ENCODE measurements at places on chromosomes 13 and 19. TPM values are rescaled to one million over a fixed set of nuclear protein-coding genes. Genes with fewer than 3 reads are reported as not detected.

Gene ENOX1
- polyA plus RNA-seq: not detected

Gene TNPO2
- polyA plus RNA-seq: 3.5 TPM

DNA sequence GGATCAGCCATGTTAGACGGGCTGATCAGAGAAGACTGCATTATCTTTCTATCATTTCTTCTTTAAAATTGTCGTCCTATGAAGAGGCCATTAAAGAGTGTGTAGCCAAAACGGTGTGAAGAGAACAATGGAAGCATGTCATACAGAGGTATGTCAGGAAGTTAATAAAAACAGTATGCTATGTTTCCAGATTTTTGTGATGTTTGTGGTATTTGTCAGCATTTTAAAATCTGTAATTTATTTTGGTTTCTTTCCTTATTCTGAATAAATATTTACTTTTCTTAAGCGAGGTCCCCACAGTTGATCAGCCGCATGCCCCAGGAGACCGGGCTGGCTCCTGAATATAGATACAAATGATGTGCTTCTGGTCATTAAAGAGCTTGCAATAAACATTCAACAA is 142.9 kb upstream of the SERP2 start:
- DNase-seq: no peak
- H3K4me1 ChIP-seq: no peaks in the 10 kb centered on the region
- H3K27ac ChIP-seq: no peak overlapping the region
- no peak overlapping the region for H3K4me3 ChIP-seq

GRCh38 chr13:20193907-20194631 is 1.3 kb upstream of the GJB2 start:
- DNase-seq: no peak
- H3K36me3 ChIP-seq: no peaks in the 10 kb centered on the region
- H3K4me1 ChIP-seq: peaks cover 20% of the 10 kb centered on the region
- H3K4me3 ChIP-seq: peak overlapping the region; percentile 88

DNA sequence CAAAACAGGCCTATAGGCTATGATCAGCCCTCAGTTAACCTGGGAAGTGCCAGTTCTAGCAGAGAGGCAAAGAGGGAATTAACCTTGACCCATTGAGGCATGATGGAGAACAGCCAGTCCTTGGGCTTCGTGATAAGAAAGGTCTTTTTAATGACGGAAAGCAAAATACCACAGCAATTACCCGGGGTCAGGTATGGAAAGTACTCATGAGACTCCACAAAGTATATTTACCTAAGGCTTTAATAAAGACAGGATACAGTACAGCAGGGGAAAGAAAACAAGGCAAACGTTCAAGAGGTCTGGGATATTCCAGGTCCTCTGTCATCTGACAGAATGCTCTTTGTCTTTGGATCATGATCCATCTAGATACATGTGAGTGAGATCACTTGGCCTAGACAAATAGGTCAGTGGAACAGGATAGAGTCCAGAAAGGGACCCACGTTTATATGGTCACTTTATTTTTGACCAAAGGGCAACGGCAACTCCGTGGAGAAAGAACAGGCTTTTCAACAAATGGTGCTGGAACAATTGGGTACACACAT is 52.2 kb downstream of the WDFY2 start:
- no peaks in the 10 kb centered on the region for H3K36me3 ChIP-seq
- no peak overlapping the region for H3K4me3 ChIP-seq
- peaks cover 49% of the 10 kb centered on the region for H3K4me1 ChIP-seq
- no peak overlapping the region for H3K27ac ChIP-seq

- no peak for DNase-seq
- no peak overlapping the region for H3K27ac ChIP-seq
- H3K4me3 ChIP-seq: no peak overlapping the region
- H3K36me3 ChIP-seq: no peaks in the 10 kb centered on the region
- no peaks in the 10 kb centered on the region for H3K4me1 ChIP-seq
Measured at GRCh38 chr13:86562866-86563265, 763.6 kb upstream of the SLITRK6 start.
